Right renal pelvis (tissue), 4 donors: ENCODE measurements at places on chromosomes 6 and 20. TPM values are rescaled to one million over a fixed set of nuclear protein-coding genes. Genes with fewer than 3 reads are reported as not detected.

DNA sequence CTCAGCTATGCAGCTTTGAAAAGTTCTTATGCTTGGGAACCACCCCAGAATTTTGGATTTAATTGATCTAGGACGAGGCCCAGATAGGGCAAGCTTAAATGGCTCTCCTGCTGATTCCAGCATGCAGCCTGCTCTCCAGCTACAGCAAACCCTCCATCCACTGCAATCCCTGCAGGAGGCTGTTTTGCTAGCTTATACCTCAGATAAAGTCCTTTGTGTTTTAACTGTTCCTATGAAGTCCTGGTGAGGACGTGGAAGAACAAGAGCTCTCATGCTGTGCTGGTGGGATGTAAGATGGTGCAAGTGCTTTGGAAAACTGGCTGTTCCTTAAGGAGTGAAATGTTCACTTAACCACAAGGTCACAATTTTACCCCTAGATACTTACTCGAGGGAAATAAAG is 25.5 kb upstream of the NXT1 start:
- no peak for DNase-seq

Gene VIP
- polyA plus RNA-seq = 1.2 TPM

GRCh38 chr20:41176711-41177552 is 39.6 kb downstream of the PLCG1 start:
- DNase-seq = no peak

- no peak for DNase-seq
Observed at GRCh38 chr6:148846778-148847761, 100.2 kb downstream of the UST start.

GRCh38 chr20:37729452-37729851 is 35.6 kb downstream of the CTNNBL1 start:
- DNase-seq = no peak

Gene PI3
- polyA plus RNA-seq = not detected

- no peak for DNase-seq
Observed at GRCh38 chr6:98833057-98833306, 1.4 kb upstream of the POU3F2 start.

GRCh38 chr6:153947808-153948447 is 91.1 kb upstream of the OPRM1 start:
- DNase-seq = no peak

DNA sequence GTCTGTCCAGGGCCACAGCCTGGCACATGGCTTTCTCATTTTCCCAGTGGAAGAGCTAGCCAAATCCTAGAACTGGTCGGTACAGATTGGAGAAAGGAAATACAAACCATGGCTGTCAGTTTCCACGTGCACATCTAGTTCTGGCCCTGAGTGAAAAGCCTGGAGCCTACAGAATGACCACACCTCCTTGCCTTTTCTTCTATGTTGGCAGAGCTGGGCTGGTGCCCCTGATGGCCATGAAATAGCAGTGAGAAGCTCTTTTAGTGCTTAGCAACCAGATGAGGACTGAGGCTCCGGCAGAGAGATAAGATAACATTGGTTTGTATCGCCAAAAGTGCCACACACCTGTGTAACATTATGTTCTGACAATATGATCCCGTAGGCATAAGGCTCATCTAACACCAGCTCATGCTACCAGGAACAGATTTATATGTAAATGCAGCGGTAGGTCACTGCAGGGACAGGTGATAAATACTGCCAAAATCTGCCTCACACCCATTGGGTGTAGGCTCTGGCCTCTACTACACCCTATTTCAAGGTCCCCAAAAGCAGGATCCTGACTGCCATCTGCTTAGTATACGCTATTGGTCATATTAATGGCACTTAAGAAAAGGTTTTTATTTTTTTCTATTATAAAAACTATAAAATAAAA is 39.9 kb upstream of the TBC1D7 start:
- DNase-seq = no peak

Gene BCLAF1
- polyA plus RNA-seq = 224 TPM

- no peak for DNase-seq
Observed at GRCh38 chr20:4800676-4801449, 79.2 kb downstream of the PRND start.

DNA sequence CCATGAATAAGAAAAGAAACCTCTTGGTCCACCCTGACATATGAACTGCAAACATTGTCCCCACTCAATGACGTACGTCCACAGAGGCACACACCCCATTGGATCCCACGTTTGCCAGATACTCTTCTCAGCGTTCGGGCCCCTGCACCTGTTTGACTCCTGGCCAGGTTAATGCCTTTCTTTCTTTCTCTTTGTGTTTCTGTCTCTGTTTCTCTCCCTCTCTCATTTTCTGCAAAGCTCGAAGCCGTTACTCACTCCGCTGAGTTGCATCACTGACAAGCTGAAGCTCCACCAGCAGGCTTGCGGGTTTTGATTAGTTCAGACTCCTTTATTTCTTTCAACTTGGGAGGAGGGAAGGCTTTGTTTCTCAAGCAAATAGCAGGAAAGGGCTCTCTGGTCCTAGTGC is 135.5 kb upstream of the SUPT3H start:
- DNase-seq = no peak

Gene TCP11
- polyA plus RNA-seq = 3.1 TPM

- DNase-seq = no peak
Observed at GRCh38 chr6:167336844-167337630, 12.2 kb downstream of the TTLL2 start.

GRCh38 chr20:16216227-16216913 is 356.9 kb downstream of the KIF16B start:
- no peak for DNase-seq

- DNase-seq = no peak
Observed at GRCh38 chr6:133350928-133351327, 109.8 kb downstream of the EYA4 start.

DNA sequence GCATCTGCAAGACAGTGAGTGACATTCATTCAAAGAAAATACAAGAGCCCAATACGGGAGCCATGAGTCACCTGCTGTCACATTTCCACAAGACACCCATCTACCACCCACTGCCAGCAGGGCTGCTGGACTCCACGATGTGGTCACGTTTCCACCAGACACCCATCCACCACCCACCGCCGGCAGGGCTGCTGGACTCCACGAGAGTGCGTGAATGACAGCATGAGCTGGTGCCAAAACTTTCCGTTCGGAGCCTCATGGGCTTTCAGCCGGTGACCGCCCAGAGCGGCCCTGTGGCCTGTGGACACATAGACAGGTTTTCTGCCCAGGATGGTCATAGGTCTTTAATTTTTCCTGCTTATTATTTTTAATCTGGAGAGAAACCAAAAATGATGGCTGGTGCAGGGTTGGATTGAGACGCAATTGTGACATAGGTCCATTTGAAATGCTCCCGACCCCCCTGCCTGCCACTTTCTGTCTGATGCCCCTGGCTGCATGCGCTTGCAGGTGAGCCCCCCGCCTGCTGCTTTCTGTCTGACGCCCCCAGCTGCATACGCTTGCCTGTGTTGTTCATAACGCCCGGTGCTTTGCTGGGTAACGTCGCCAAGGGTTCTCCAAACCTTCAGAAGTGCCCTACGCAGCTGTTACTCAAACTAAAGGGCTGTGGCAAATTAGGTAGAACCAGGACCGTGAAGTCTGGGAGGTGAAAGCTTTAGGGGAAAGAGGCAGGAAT is 59.1 kb upstream of the SMOC2 start:
- no peak for DNase-seq

DNA sequence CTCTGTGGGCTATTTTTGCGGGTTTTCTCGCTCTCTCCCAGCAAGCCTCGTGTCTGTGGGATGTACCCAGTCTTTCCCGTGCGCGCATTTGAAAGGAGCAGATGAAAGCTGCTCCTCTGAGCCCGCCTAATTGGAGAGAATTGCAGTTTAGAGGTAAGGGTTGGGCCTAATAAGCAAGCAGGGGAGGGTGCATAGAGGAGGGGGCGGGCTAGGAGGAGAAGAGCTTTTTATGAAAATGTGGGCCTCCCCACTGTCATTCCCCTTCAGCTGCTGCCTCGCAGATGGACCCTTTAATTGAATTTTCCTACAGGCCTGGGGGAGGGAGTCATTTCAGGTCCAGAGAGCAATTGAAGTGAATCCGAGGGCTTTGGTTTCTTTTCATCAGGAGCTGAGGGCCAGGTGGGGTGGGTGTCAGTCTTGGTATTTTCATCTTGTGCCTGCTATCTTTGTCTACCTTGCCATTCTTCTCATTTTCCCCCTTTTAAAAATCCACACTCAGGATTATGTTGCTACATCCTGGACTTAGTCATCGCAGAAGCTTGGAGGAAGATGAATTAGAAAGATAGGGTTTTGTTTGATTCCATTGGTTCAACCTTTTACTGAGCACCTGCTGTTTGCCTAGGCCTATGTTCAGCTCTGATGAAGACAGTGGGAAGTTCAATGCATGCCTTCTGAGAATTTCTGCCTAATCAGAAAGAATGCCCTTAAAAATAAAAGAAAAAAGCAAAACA is 423.4 kb downstream of the CD83 start:
- DNase-seq = no peak

DNA sequence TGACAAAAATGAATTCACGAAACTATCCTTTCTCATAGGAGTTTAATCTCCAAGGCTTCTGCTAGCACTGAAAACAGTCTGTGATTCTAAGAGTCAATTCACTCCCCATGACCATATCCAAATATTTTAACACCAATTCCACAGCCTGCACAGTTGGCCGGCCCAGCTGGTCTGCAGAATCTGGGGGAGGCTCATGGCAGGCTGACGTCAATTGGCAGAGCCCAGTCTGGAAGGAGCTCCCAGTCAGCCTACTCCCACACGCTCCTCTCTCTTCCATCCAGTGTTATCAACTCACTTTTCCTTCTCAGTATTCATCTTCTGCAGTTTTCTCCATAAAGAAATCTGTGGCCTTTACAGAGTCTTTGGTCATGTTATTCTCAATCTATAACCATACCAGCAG is 111.0 kb downstream of the TBXT start:
- no peak for DNase-seq
